ENCODE measurements at places on chromosomes 12 and 14.
A peak's percentile ranks its signal among the peaks of the same experiment; 100 is the strongest.

- no peak for DNase-seq
Measured at GRCh38 chr12:32030676-32031075, 71.5 kb downstream of the RESF1 start.

- no peak for DNase-seq
Measured at GRCh38 chr12:30936036-30936435, 9.5 kb downstream of the TSPAN11 start.

DNA sequence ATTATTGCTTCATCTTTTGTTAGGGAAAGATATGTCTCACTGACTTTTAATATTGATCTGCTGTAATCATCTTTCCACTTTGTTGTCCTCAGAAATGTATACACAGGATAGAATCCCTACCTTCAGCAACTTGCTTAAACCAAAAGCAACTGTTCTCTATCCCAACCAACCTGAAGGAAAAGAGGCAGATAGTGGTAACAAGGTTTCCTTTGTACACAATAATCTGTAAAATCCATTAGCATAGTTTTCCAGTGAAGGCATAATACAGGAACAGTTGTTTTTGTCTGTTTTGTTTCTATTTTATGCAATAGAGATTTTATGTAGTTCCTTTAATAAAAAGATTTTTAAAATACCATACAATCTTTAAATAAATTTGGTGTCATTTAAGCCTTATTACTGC lies 170.5 kb downstream of the PIK3C2G start:
- no peak for DNase-seq

GRCh38 chr12:16467272-16467671 lies 119.8 kb downstream of the MGST1 start:
- DNase-seq = no peak

GRCh38 chr12:116945886-116946550 lies 35.3 kb downstream of the FBXW8 start:
- DNase-seq = no peak

GRCh38 chr12:45540661-45541341 lies 188.7 kb upstream of the ARID2 start:
- DNase-seq = no peak

DNA sequence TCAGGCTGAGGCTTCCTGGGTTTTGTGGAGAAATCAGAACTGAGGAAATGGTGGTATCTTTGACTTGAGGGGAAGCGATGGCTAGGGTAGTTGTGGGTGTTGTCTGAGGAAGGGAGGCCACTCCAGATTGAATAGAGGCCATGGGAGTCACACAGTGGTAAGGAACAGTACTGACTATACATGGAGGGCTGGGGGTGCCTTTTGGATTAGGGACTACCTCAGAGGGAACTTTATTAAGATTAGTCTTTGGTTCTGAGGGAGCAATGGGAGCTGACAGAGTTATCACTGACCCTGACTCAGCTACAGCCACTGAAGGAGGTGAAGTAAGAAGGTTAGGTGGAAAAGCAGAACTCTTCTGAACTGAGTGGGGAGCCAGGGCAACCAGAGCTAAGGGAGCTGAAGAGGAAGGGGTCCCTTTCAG lies 4.4 kb downstream of the NACA start:
- DNase-seq = no peak

DNA sequence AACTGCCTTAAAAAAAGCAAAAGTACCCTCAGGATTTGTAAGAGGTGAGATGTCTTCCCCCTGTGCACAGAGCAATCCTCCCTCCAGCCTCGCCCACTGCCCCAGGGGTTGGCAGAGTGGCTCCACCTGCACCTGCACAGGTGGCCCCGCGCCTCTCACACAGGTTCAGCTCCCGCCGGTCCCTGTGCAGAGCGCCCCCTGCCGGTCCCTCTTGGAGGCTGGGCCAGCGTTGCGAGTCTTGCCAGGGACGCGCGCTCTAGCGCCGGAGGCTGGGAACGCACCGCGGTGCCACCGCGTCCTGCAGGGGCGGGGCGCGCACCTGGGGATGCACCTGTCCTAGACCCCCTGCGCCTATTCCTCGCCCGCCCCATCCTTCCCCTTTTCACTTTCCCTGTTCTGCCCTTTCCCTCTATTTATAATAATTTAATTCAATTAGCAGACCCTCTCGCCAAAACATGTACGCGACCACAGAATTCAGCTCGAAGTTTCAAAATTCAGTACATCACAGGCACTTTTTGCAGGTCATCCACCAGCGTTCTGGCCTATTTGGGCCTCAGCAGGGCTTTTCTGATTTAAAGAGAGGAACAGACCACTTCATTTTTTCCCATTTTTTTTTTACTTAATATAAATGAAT lies 618.6 kb downstream of the AACS start:
- DNase-seq = peak; percentile 83

GRCh38 chr12:108840605-108841332 lies 16.6 kb downstream of the SSH1 start:
- DNase-seq = no peak

DNA sequence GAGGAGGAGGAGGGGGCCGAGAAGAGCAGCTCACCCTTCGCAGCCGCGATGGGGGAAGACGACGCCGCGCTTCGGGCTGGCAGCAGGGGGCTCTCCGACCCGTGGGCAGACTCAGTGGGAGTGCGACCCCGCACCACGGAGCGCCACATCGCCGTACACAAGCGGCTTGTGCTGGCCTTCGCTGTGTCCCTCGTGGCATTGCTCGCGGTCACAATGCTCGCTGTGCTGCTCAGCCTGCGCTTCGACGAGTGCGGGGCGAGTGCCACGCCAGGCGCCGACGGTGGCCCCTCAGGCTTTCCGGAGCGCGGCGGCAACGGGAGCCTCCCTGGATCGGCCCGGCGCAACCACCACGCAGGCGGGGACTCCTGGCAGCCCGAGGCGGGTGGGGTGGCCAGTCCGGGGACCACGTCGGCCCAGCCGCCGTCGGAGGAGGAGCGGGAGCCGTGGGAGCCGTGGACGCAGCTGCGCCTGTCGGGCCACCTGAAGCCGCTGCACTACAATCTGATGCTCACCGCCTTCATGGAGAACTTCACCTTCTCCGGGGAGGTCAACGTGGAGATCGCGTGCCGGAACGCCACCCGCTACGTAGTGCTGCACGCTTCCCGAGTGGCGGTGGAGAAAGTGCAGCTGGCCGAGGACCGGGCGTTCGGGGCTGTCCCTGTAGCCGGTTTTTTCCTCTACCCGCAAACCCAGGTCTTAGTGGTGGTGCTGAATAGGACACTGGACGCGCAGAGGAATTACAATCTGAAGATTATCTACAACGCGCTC lies 745 bp downstream of the TRHDE start:
- peak; percentile 6 for DNase-seq

DNA sequence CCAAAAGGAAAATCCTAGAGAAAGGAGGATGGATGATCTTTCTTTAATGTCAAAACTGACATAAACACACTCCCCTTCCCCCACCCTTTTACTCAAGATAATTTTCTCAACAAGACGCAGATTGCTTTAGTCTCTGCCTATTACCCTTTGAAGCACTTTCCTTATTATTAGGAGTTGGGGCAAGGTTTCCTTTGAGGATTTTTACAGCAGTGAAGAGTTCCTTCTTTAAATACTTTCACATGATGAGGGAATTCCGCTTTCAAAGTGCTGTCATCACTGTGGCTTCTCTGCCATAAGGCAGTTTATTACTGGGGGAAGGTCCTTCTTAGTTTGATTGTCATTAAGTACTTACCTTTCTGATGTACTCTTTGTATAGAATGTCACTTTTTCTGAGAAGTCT lies 172.1 kb downstream of the MSRB3 start:
- DNase-seq = no peak

DNA sequence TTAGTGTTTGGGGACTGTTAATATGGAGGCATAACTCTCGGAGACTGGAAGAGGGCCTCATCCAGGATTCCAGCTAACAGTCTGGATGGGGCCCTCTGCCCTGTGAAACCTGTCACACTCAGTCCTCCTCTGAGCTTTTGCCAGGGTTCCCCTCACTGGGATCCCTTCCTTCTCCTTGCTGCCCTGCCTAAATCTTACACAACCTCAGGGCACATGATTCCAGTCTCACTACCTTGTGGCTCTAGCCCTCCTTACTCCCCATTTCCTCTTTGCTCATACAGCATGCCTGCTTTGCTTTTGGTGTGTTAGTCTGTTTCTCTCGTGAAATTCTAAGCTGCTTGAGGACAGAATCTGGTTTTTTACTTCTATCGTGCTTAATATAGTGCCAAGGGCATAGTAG lies 942 bp upstream of the GSG1 start:
- DNase-seq = no peak

GRCh38 chr12:4420138-4420670 lies 25.4 kb downstream of the FGF6 start:
- no peak for DNase-seq

GRCh38 chr14:22648506-22648905 lies 4.4 kb upstream of the OR6J1 start:
- DNase-seq = no peak

DNA sequence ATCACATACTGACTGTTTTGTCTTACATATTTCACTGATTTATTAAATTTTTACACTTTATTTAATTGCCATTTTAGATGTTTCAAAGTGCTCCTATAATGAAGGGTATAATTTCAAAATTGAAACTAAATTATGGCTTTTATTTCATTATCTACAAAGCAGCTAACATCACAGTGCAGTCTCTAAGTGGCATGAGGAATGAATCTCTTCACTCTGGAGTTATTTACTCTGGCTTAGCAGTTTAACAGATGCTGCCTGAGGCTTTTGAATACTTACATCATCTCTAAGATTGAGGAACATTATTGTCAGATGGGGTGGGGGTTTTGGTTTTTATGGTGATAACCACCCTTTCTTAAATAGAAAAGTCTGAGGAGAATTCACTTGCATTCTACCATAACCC lies 386.4 kb downstream of the TRHDE start:
- DNase-seq = no peak

- no peak for DNase-seq
Measured at GRCh38 chr14:101639241-101639833, 78.0 kb downstream of the DIO3 start.

GRCh38 chr14:21070083-21070609 lies at the start of gene ARHGEF40:
Gene ARHGEF40 (plus strand): TSS chr14:21070304. CDS start chr14:21070397, 93 bp downstream.
- peak; percentile 66 for DNase-seq

DNA sequence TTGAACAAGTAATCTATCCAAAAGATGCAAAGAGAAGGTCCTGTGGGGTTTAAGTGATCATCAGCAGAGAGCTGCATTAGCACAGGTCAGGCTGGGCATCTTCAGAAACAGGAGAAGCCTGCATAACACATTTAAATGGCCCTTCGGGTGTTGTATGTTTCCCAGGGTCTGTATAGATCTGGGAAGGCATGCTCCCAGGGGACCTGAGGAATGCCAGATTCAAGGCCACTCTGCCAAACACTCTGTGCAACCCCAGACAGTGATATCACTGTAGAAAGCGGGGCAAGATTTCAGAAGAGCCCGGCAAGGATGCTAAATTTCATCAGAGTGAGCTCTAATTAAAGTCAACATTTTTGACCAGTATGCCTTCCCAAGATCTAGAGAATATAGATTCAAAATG lies 92.9 kb downstream of the ARMH4 start:
- no peak for DNase-seq

DNA sequence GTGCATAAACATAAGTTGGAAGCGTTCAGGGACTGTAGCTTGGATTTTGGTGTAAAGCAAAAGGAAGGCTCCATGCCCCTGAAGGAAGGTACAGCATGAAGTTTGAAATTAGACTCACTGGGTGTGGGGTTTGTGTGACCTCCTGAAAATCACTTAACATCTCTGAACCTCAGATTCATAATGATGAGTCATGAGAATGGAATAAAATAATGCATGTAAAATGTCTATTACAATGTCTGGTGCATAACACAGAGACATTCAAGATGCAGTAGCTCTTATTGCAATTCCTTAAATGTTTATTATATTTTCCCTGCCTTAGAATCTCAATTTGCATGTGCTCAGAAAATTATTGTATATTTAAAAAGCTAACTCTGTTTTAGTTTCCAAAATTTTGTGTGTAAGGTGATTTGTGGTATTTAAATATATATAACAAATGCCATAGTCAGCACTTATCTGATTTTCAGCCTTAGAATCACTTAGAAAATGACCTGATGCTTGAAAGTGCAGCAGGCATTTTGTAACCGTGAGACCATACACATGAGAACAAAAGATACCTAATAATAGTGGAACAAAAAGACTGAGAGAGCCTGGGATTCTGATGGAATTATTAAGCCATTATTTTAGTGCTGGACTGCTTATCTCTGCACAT lies 66.3 kb downstream of the E2F7 start:
- DNase-seq = no peak

DNA sequence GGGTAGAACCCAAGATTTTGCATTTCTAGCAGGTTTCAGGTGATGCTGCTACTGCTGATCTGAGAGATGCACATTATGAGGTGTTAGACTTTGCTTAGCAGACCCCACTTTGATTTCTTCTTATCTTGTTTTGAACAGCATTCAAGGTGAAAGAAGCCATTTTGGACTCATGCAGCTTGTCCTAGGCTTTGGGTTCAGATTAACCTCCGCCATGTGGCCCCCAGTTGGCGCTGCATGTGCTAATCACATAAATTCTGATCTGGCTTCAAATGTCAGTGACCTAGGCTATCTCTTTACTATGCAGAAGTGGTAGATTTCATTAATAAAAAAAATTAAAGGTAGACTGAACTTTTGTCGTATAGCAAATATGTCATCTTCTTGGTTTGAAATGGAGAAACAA lies 89.8 kb upstream of the DYRK2 start:
- DNase-seq = no peak

GRCh38 chr12:67671892-67672291 lies 23.3 kb downstream of the DYRK2 start:
- DNase-seq = no peak

DNA sequence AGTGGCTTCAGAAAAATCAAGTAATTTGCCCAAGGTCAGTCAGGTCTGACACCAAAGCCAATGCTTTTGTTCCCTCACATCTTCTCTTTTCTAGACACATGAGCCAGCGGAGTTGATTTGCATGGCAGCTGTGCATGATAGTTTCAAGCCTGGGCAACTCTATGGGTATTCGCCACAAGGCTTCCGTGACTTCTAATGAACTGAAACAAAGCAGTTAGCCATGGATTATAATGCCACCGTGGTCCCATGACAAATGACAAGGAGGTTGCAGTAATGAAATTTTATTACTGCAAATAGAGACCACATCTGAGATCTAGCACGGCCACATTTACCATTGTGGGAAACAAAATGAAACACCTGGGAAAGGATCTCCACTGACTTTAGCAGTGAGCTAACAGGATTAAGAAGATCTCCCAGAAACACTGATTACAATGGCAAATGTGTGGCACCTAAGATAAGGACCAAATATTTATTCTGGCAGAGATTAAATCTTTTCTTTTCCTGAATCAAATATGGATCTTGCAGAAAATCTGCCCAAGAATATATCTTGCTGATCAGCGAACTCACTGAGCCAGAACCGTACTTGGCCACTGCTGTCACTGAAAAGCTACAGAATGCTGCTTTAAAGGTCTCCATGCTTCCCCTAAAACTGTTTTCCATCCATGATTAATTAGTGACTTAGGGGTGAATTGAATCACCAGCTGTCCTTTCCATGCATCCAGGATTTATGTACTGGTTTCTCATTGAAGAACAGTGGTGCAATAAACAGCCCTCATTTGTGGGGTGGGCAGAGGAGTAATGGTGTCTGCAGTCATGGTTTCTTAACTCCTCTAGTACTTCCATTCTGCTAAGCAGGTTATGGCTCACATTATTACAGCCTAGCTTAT lies 551.0 kb downstream of the DIO2 start:
- no peak for DNase-seq

Data from cardiac muscle cell (in vitro differentiated cells and primary cell).